ENCODE measurements at places on chromosomes 3 and 15.

DNA sequence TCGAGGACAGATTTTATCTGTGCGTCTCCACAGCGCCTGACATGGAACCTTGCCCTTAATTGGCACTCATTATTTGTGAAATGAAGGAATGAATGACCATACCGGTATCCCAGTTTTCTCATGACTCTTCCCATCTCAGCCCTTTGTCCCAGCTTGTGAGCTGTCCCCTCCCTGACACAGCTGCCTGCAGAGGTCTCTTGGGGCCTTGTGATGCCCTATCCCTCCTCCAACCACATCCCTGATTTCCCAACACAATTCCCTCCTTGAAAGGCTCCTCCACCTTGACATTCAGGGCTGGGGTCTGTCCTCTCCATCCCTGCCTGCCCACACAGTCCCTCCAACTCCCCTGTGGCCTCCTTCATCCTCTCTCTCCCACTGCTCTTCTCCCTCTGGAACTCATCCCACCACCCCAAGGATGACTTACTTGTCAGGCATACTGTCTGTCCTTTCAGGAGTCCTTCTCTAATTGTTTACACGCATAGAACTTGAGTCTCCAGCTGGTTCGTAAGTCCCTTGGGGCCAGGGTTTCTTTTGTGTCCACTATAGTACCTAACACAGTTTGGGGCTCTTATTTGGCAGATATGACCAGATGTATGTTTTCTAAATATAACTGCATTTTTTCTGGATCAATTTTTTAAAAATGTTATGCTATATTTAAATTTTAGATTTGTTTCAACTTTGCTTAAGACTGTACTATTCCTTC is 35.6 kb upstream of the FILIP1L start:
- no peak for DNase-seq

GRCh38 chr3:13172644-13173013 is 99.4 kb upstream of the IQSEC1 start:
- no peak for DNase-seq

- DNase-seq, result no peak
Observed at GRCh38 chr3:187841560-187841959, 96.3 kb upstream of the BCL6 start.

GRCh38 chr3:30504939-30505338 is 101.5 kb upstream of the TGFBR2 start:
- no peak for DNase-seq

DNA sequence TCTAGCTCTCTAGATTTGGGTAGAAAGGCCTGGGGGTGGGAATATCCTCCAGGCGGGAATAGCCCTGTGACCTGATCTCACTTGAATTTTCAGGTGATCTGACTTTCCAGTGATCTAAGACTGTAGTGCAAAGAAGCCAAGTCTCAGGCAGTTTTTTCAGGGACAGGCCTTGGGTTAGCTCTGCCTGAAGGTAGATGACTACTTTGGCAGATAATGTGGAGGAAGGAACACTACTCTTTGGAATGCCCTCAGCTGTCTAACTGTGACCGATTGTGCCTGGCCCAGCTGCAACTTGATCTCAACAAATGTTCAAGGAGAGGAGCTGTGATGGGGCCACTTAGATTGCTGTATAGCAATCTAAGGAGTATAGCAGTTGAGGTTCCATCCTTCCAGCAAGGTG is 193.7 kb downstream of the TCF12 start:
- DNase-seq, result no peak

- no peak for DNase-seq
Observed at GRCh38 chr3:31839144-31839917, 141.7 kb downstream of the OSBPL10 start.

GRCh38 chr3:191382661-191383060 is 52.3 kb upstream of the UTS2B start:
- DNase-seq, result no peak

DNA sequence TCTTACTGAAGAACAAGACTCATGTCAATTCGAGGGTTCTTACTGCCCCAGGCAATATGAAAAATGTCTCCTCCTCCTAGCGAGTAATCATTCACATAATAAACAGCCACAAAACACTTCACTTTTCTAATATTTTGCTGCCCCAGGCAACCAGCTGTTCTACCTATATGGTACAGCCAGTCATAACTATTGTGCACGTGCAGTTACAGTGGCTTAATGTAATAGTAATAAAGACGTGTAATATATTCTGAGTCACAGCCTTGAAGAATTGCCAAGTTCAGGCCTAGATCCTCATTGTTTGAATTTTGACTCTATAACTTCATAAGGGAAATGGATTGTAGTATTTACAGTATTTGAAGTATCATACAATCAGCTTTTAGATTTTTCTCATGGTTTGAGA is 1250.0 kb upstream of the GBE1 start:
- DNase-seq, result no peak

- DNase-seq, result no peak
Observed at GRCh38 chr15:79948095-79948695, 22.8 kb downstream of the BCL2A1 start.

DNA sequence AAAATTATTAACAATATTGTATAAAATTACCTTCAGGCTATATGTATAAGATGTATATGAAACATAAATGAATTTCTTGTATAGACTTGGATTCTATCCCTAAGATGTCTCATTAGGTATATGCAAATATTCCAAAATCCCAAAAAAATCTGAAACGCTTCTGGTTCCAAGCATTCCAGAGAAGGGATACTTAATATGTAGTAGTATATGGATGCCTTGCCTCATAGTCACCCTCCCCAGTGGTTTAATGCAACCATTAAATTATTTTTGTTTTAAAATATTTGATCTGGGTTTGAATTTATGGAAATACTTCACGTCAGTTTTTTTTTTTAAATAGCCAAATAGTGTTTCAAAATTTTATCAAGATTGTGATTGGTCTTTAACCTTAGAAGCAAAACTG is 27.2 kb downstream of the PLCL2 start:
- DNase-seq, result no peak

- DNase-seq, result no peak
Observed at GRCh38 chr15:74563442-74563841, 22.4 kb downstream of the ARID3B start.

DNA sequence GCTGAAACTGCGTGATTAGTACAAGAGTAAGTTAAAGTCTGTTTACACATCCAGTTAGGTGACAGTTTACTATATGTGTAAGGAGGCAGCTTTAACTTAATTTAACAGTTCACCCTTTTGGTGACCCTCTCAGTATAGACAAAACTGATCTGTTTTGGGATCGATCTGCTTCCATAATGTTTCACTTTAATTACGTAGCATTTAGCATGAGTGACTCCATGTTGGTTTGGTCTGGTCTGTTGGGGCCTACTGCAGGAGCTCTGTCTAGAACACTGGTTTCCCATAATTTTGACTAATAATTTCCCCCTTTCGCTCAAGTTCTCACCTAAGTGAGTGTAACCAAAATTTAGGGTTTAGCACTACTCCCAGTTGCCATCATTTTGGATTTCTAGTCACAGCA is 6.4 kb upstream of the SECISBP2L start:
- no peak for DNase-seq

GRCh38 chr3:29065211-29065785 is 215.6 kb upstream of the RBMS3 start:
- peak; percentile 83 for DNase-seq

DNA sequence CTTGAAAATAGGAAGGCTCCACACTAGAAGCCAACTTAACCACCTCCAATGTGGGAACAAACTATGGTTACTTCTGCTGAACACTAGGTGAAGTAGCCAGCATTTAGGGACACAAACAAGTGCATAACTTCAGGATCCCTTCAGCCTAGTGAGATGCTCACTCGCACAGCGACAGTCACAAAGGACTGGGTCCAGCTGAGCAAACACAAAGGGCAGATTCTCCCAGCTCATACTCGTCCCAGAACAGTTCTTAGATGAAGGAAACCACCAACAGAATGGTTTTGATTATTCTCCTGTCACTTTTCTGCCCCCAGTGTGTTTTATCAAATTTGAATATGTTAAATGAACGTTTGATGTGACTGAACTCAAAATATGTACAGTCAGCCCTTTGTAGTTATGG is 201.6 kb downstream of the KCNAB1 start:
- no peak for DNase-seq

DNA sequence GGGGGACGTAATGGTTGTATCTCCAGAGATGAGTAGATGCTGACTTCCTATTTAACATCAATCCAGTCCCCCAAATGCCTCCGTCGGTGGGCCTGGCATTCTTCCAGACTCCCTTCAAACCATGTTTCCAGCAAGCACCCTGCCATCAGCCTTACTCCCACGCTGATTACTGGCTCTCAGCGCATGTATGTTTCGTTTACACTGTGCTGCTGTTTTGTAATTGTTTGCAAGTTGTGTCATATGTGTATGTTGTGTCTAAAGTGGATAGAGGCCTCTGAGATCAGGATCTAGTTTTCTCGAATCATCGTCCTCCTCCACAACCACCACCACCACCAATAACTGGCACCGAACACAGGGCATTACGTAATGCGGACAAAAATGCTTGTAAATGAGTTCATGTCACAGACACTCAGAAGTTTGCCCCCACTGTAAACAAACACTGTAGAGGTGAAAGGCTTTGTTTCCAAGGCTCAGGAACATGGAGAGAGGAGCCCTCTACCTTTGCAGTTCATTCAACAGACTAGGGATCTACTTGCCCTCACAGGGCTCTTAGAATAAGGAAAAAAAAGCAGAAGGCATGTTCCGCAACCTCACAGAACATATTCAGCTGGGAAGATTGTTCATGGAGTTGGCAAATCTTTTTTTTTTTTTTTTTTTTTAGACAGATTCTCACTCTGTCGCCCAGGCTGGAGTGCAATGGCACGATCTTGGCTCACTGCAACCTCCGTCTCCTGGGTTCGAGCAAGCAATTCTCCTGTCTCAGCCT is 46.1 kb upstream of the SEMA4B start:
- DNase-seq, result no peak

Data from tibial artery (tissue), 4 donors.